ENCODE measurements at places on chromosomes 12 and 14.

DNA sequence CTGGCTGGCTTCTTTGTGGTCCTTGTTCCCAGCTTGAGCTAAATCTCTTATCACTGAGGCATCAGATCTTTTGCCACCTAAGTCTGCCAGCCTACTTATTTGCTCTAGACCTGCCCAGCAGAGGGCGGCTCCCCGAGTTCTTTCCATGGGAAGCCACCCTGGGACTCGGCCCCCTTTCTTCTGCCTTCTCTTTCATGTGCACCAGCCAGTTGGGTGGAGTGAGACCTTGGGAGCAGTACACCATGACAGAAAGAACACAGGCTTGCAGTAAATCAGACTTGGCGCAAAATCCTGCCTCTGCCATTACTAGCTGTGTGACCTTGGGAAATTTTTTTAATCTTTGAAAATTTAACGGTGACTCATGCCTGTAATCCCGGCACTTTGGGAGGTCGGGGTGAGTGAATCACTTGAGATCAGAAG lies 7.4 kb downstream of the SMAGP start:
- DNase-seq, result no peak

DNA sequence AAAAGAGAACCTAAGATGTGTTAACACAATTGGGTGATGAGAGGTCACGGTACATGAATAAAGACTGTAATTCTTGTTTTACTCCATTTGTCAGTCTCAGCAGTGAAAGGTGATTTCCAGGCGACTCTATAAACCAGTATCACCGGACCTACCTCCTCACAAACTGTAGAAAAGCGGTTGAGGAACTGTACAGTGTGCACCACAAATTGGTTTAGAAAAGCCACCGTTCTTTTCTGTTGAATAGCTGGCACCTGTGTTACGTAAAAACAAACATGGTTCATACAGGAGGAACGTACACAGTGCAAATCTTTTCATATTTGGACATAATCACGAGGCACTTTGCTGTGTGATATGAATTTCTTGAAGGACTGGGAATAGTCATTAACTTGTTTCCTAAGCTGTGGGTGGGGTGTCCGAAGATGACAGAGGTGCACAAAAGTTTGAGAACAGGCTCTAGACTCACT lies 663 bp downstream of the WASHC3 start:
- DNase-seq, result no peak

- no peak for DNase-seq
These were observed 20.4 kb upstream of the TMEM229B start for GRCh38 chr14:67508956-67509355.

GRCh38 chr12:86349196-86349595 lies 93.0 kb upstream of the MGAT4C start:
- DNase-seq, result no peak

GRCh38 chr12:131367983-131368667 lies 342.8 kb upstream of the SFSWAP start:
- DNase-seq, result no peak

GRCh38 chr14:92670643-92671366 lies 77.6 kb downstream of the LGMN start:
- no peak for DNase-seq

DNA sequence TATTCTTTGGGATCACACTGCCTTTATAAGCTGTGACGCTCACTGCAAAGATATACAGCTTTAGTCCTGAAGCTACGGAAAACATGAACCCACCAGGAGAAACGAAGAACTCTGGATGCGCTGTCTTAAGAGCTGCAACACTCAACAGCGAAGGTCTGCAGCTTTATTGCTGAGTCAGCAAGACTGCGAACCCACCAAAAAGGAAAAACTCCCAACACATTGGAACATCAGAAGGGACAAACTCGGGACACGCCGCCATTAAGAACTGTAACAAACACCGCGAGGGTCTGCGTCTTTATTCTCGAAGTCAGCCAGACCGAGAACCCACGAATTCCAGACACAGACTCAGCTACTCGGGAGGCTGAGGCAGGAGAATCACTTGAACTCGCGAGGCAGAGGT lies 9.2 kb upstream of the VWF start:
- DNase-seq, result no peak

- no peak for DNase-seq
These were observed 1.4 kb upstream of the HSP90AA1 start for GRCh38 chr14:102088012-102088792.

GRCh38 chr12:128789356-128789929 lies 34.3 kb downstream of the SLC15A4 start:
- no peak for DNase-seq

DNA sequence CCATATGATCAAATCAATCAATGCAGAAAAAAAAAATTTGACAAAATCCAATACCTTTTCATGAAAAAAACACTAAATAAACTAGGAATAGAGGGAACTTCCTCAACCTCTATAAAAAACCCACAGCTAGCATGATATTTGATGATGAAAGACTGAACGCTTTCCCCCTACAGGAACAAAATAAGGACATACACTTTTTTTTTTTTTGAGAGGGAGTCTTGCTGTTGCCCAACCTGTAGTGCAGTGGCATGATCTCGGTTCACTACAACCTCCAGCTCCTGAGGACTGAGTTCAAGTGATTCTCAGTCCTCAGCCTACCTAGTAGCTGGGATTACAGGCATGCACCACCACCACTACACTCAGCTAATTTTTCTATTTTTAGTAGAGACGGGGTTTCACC lies 17.9 kb upstream of the CAMKK2 start:
- no peak for DNase-seq

DNA sequence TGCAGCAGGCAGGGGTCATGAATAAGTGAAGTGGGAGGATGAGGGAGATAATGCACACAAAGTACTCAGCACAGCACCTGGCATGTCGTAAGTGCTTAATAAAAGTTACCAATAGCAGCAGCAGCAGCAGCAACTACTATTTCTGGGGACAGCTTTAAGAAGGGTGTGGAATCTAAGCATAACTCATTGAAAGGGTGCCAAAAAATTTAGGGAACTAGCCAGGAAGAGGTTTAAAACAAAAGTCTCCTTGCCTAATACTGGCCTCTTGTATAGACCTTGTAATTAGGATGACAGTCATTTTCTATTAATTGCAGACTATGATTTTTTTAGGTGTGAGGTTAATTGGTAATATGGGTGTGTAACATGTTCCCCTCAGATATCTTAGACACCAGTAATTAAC lies 179.9 kb downstream of the PTPN11 start:
- no peak for DNase-seq

DNA sequence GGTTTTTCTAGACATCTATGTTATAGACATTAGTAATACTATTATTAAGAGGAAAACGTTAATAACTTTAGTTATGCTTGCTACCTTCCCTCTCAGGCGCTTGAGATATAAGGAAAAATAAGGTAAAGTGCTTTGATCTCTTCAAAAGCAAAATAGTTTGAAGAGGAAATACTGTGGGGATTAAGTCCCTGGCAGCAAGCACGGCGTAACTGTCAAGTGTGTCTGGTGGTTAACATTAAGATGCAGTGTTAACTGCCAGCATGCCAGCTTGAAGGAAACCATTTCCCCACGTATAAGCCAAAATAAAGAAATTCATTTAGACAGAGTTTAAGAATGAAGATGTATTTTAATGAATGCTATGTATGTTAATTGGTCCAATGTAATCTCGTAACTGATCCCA lies 31.8 kb downstream of the PELI2 start:
- no peak for DNase-seq

DNA sequence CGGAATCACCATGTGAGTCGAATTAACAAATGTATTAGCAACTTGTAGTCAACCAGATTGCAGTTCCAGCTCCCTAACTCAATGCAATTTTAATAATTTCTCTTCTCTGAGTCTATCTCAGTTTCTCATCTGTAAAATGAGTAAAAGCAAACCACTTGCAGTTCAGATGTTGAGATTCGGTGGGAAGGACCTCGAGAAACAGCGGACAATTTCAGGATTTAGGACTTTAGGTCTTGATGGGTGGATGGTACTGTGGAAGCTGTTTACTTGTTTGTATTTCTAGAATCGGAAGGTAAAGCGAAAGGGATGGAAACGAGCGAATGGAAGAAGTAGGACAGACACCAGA lies 510 bp upstream of the TTC8 start:
- no peak for DNase-seq

- no peak for DNase-seq
These were observed 293.3 kb downstream of the PPFIA2 start for GRCh38 chr12:81465876-81466275.

GRCh38 chr12:122834921-122835749 lies at the start of gene HIP1R:
Gene HIP1R, plus strand, starts transcription at chr12:122835457. Its CDS starts 94 bp downstream, at chr12:122835551.
- no peak for DNase-seq

- DNase-seq, result no peak
These were observed 53.9 kb downstream of the ERH start for GRCh38 chr14:69344171-69344570.

DNA sequence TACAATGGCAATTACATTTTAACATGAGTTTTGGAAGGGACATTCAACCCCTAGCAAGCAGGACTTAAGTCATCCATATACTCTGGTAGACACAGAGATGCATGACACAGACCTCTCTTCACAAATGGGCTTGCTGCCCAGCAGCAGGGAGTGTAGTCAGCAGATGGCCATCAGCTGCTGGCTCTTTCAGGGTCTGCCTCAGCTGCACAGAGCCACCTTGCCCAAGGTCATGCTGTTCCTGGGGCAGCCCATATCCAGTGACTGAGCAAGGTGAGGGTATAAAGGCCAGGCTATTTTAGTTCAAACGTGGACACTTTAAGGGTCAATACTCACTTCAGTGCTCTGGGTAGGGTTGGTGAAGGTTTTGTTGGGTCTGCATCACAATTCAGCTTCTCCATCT lies 58.3 kb upstream of the JDP2 start:
- DNase-seq, result no peak

- no peak for DNase-seq
These were observed 60.1 kb downstream of the MAP1LC3B2 start for GRCh38 chr12:116619246-116619645.

DNA sequence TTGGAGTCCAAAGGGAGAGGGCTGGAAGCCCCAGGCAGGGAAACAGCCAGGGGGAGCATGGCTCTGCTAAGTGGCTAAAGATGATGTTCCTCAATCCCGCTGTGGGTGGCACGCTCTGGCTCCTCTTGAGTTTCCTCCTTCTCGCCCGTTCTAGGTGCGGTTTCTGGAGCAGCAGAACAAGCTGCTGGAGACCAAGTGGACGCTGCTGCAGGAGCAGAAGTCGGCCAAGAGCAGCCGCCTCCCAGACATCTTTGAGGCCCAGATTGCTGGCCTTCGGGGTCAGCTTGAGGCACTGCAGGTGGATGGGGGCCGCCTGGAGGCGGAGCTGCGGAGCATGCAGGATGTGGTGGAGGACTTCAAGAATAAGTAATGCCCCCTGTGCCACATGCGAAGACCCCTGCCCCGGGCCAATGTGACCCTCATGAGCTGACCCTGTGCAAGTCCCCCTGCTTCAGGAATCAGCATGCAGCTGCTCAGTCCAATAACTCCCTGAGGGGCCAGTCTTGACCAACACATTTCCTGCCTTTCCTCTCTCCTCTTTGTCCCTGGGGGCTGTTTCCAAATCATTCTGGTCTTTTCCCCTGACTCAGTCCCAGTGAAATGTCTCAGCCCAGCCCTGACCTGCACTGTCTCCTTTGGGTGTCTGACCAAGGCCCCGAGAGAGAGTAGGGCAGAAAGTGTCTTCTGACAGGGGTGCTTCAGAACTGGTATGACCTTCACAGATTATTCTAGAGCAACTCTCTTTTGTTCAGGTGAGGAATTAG lies 2.1 kb downstream of the KRT7 start:
- no peak for DNase-seq

GRCh38 chr12:54337280-54337842 lies 12.4 kb downstream of the COPZ1 start:
- peak; percentile 48 for DNase-seq
